Kidney (tissue), 22 donors: ENCODE measurements at places on chromosomes 3 and 15. TPM values are rescaled to one million over a fixed set of nuclear protein-coding genes. Genes with fewer than 3 reads are reported as not detected.

DNA sequence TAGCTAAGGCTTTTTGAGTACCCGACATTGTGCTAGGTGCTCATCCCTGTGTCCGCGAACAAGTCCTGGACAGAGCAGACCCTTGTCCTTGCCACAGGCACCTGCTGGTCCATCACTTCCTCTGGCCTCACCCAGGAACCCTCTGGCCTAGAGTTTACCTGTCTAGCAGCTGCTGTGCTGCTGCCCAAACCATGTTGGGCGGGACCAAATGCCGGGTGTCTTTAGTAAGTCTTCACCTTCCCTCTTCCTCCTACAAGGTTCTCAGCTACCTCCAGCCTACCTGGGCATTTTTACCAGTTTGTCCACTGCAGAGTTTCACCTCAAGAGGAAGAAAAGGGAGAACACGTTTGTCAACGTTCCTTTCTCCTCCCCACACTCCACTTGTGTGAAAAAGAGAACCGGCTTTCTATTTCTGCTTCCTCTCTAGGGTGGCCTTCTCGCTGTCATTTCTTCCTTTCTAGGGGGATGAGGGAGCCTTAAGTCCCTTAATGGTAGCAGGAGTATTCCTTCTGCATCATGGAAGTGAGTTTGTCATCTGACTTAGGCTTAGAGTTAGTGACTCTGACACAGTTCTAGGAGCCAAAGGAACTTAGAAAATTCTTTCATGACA lies 80.4 kb upstream of the GCNT3 start:
- no peaks in the 10 kb centered on the region for H3K36me3 ChIP-seq
- H3K4me1 ChIP-seq, result no peaks in the 10 kb centered on the region
- no peak overlapping the region for H3K4me3 ChIP-seq
- no peaks in the 10 kb centered on the region for H3K27me3 ChIP-seq

DNA sequence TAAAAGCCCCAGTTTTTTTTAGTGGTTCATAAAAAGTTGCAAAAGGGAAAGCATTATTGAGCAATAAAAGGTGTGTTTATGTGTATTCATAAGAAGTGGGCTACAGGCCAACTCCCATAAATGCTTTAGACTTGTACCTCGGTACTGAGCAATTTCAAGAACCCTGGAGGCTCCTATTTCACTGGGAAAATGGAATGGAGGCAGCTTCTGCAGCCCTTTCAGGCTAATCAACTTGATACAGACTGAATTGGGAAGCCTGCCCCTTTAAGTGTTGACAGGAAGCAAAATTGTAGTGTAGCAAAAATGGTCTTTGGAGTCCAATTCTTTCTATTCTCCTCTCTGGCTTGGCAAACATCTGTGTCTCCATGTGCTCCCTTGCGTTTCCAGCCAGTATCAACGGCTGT lies 118.8 kb downstream of the ECT2 start:
- no peaks in the 10 kb centered on the region for H3K4me1 ChIP-seq
- H3K4me3 ChIP-seq, result no peak overlapping the region
- no peak overlapping the region for H3K27ac ChIP-seq

DNA sequence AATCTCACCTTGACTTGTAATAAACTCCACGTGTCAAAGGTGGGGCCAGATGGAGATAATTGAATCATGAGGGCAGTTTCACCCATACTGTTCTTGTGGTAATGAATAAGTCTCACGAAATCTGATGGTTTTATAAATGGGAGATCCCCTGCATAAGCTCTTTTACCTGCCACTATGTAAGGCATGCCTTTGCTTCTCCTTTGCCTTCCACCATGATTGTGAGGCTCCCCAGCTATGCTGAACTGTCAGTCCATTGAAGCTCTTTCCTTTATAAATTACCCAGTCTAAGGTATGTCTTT lies 45.5 kb downstream of the SUCNR1 start:
- DNase-seq, result no peak
- H3K4me3 ChIP-seq, result no peak overlapping the region
- H3K4me1 ChIP-seq, result no peaks in the 10 kb centered on the region

DNA sequence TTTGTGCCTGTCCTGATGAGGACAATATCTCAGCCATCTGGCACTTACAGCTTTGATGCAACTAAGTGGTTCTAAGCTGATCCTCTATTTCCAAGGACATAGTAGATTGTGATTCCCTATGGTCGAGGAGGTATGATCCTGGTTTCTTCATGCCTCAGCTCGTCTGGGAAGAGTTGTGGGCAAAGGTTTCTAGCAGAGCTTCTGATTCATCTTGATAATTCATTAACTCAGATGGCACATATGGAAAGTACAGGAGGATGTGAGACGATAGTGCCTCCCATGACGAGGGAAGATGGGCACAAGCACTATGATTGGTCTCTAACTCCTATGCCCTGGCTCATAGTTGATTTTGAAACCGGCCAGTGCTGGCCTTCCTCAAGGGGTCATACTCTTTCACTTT lies 334.2 kb upstream of the SEMA6D start:
- H3K4me3 ChIP-seq, result no peak overlapping the region
- no peaks in the 10 kb centered on the region for H3K36me3 ChIP-seq
- no peaks in the 10 kb centered on the region for H3K4me1 ChIP-seq
- no peaks in the 10 kb centered on the region for H3K27me3 ChIP-seq
- no peak overlapping the region for H3K27ac ChIP-seq

GRCh38 chr3:42336103-42336502 lies 70.1 kb upstream of the CCK start:
- H3K4me3 ChIP-seq, result no peak overlapping the region
- H3K27ac ChIP-seq, result no peak overlapping the region
- no peaks in the 10 kb centered on the region for H3K4me1 ChIP-seq
- H3K36me3 ChIP-seq, result no peaks in the 10 kb centered on the region

GRCh38 chr3:44883999-44884431 lies 9.6 kb downstream of the TGM4 start:
- no peak for DNase-seq
- no peak overlapping the region for H3K4me3 ChIP-seq
- no peak overlapping the region for H3K27ac ChIP-seq

EPHA3 gene
- total RNA-seq, result 6.5 TPM

LRRC31 gene
- 0.76 TPM for total RNA-seq

C3orf18 gene
- 6.2 TPM for total RNA-seq

C3orf80 gene
- total RNA-seq, result 0.63 TPM

RASGRP1 gene
- 12.5 TPM for total RNA-seq

GPR176 gene
- total RNA-seq, result 7.6 TPM

MEIS2 gene
- 50.9 TPM for total RNA-seq
